ENCODE measurements at places on chromosomes 7 and 10.
A peak's percentile ranks its signal among the peaks of the same experiment; 100 is the strongest.

GRCh38 chr7:129665013-129665401 is 53.5 kb downstream of the NRF1 start:
- peak; percentile 94 for ATAC-seq

DNA sequence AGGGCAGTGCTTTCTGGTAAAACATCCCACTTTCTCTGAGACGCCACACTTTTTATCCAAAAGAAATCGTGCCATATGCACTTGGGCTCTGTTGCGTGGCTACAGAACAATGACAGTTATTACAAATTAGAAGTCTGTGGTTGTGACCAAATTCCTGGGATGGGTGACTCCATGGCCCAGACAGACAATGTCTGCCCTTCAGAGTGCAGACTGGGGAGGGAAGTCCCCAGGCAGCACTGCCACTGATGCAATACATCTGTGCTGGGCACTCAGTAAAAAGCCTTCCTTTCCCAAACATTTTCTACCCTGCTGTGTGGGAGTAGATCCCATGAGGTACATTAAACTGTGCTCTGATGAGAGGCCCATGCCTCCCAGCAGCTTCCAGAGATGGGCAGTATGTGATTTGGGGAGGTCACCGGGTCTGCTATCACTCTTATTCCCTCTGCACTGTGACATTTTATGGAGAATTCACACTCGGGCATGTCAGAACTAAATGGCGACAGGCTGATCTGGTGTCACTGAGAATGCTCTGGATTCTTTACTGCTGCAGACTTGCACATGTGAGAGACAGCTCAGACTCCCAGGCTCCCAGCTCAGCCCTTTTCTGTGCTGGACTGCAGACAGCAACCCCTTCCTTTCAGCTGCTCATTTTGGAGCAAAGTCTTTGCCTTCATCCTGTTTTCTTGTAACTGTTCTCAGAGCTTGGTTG is 243.5 kb upstream of the ZNF32 start:
- ATAC-seq = peak; percentile 78

DNA sequence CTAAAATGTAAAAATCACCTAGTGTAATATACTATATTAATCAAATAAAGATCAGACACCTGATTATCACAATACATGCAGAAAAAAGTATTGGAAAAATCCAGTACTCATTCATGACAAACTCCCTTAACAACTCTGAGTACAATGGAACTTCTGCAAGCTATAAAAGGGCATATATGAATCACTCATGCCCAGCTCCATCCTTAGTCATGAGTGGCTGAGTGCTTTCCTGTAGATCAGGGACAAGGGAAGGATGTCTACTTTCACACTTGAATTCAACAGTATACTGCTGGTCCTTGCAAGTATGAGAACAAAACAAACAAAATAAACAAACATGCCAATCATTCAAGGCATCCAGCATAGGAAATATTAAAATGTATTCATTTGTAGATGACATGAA is 116.5 kb downstream of the ADARB2 start:
- ATAC-seq = no peak

- ATAC-seq = no peak
Measured at GRCh38 chr10:5484205-5484604, 15.2 kb downstream of the CALML5 start.

DNA sequence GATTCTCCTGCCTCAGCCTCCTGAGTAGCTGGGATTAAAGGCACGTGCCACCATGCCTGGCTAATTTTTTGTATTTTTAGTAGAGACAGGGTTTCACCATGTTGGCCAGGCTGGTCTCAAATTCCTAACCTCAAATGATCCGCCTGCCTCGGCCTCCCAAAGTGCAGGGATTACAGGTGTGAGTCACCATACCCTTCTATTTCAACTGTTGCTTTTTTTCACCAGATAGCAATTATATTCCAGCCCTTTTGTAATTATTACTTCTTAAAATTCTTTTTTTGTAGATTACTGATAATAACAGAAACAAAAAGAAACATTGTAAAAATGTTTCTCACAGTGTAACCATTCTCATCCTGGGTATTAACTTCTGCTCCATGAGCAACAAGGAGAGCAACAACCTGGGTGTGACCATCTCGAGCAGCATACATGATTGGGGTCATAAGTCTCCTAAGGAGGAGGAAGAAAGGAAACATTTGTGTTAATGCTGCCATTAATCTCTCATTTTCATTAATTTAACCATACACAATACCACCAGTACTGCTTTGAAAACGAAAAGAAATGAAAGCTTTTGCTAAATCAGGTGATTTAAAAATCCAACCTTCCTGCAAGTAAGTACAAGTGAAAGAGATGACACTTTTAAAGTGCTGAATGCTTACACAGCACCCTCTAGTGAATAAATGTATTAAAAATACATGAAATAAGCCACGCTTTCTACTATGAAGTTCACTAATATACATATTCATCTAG is 41.8 kb downstream of the ASZ1 start:
- peak; percentile 95 for ATAC-seq

DNA sequence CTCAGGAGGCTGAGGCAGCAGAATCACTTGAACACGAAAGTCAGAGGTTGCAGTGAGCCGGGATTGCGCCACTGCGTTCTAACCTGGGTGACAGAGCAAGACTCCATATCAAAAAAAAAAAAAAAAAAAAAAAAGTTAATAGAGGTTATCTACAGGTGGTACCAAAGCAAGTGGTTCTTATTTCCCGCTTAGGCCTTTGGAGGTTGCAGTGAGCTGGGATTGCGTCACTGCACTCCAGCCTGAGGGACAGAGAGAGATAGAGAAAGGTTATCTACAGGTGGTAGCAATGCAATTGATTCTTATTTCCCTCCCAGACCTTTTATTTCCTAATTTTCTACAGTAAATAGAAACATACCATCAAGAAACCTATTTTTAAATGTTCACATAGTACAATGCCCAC is 98.2 kb downstream of the DLG5 start:
- no peak for ATAC-seq

DNA sequence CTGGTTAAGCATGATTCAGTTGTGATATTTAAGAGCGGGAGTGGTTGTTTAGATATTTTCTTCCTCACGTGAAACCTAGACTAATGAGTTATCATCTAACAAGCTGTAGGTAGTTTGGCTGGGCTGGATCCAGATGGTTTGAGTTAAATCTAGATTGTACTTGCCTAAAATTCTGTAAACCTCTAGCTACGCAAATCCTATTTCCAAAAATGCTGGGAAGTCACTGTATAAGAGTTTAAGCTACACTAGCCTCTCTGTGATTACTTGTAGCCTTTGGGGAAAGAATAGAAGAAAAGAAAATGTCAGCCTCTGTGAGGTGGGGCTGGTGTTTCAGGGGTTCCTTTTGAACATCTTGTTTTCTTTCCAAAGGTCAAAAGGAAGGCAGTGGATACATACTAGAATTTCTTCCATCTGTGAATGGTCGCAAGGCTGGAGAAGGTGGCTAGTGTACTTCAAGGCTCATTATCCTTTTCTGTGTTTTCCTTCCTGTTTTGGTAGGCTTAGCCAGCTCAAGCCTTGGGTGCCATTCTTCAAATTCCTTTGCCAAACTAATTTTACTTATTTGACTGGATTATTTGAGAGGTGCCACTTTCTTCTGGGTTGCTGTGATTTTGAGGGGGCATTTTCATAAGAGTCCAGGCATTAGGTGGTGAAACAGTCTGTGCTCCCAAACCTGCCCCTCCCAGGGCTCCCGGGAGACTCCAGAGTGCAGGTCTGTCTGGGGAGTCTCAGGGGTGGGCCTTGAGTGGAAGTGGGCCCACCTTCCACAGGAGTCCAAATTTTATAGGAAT is 5.2 kb upstream of the EN2 start:
- ATAC-seq = no peak

GRCh38 chr10:88953662-88954061 is 1.1 kb upstream of the ACTA2 start:
- no peak for ATAC-seq

DNA sequence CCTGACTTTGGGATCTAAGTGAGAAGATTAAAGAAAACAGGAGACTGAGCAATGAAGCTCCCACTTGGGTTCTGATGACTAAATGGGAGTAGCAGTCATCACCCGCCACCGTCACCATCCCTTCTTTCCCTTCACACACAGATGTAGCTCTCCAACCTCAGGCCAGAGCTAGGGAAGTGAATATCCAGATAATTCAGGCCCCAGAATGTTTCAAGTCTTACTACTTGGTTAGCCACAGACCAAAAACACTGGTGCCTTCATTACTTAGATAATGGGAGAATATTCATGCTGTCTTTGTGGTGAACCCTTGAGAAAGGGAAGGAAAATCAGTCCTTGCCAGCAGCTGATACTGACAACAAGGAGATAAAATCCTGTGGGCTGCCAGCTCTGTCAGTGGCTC is 100.7 kb downstream of the OSBPL3 start:
- ATAC-seq = no peak

DNA sequence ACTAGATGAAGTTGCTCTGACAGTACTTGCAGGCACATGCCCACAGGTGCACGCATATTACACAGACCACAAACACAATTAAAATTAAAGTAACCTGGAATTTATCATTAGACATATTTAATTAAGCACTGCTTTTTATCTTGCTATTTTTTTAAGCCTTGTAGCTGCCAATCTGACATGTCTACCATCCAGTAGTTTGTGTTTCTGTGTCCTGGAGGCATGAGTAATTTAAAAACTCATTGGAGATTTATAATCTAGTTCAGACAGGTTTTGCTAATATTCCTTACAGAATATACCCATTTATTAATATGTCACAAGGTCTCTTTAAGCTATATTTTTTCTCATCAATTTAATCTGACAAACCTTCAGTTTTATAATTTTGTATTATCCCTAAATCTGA is 445.0 kb upstream of the KLF6 start:
- no peak for ATAC-seq

DNA sequence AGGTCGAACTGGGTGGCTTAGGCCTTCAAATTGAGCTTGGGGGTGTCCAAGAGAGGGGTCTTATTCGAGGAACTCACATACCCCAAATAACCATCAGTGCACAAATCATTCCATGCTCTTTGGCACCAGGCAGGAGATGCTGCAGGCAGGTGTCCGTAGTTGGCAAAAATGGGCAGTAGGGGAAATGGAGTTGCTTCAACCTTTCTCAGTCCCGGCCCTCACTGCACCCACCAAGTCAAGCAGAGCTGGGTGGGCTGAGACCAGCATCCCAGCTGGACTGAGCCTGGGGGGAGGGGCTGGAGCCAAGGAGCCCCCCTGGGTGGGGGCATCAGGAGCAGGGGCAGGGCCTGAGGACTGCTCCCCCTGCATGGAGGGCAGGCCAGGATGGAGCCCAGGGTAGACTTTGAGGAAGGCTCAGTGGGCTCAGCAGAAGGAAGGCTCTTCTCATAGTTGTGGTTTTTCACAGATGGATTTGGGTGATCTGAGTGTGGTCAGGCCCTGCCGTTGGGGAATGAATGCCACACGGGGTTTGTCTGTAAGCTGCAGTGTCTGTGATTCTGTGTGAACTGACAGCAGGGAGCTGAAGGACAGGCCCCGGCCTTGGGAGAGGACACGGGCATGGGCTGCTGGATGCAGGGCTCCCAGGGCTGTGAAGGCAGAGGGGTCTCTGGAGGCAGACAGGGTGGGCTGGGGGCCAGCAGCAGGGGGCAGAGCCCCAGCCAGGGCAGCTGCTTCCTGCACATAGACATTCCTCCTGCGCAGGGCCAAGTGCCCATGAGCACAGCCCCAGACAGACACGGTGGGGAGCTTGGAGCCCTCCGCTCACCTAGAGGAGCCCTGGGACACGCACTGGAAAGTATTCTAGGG is 144.5 kb downstream of the ADCY1 start:
- ATAC-seq = no peak

- ATAC-seq = no peak
Measured at GRCh38 chr7:106657085-106657991, 3.6 kb downstream of the CCDC71L start.

DNA sequence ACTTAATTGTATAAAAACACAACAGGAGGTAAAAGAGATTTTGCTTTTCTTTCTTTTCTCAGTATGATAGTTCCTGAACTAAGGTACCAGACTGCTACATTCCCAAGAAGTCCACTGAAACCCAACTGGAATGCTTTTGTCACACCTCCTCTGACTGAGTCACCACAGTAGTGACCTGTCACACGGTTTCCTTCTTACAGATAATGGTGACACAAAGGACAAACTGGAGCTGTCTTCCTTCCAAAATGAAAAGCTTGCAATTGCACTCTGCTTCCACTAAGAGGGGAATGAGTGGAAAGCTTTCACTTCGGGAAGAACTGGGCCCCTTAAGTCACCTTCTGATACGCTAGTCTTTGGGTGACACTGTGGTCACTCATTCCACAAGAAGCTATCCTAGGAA is 122.2 kb downstream of the KMT2E start:
- no peak for ATAC-seq

- ATAC-seq = peak; percentile 71
Measured at GRCh38 chr10:69866246-69866687, 64.6 kb downstream of the COL13A1 start.

GRCh38 chr10:99799613-99800012 is 17.2 kb downstream of the ABCC2 start:
- no peak for ATAC-seq

GRCh38 chr10:12681252-12681651 is 320.3 kb downstream of the CCDC3 start:
- no peak for ATAC-seq

DNA sequence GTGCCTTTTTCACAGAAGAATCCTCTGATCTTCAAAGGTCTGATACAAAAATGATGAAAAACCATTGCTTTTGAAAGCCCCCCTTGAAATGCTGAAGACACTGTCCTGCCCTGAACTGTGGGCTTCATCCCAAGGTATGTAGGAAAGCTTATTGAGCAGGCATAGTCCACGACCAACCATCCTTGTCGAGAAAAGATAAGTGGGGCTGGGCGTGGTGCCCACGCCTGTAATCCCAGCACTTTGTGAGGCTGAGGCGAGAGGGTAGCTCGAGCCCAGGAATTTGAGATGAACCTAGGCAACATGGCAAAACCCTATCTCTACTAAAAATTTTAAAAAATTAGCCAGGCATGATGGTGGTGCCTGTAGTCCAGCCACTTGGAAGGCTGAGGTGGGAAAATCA is 25.6 kb downstream of the TACR2 start:
- ATAC-seq = no peak

GRCh38 chr7:28378574-28379149 is 33.7 kb upstream of the CREB5 start:
- ATAC-seq = no peak

DNA sequence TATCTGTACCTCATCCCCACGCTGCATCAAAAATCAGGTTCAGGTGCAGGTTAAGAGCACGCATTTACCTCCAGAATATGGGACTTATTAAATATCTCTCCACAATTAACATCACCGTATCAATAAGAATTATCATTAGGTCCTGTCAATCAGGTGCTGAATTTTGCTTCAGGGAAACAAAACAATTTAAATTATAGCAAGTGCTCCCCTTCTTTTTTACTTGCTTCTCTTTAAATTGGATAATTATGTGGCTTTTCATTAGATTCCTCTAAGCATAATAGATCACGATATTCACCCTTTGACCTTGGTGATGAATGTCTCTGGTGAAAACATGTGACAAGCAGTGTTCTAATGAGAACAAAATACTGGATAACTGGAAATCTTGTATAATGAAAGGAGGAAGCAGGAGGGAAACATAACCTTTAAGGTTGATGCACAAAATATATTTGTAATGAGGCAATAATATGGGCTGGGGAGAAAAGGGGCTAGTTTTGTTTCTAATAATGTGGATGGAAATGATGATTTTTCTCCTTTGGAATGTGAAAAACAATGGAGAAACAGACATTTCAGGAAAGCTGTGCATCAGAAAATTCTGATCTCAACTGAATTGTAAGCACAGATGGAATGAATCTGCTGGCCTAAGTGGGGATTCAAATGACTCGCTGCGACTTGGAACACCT is 166.9 kb downstream of the SNX10 start:
- no peak for ATAC-seq

- no peak for ATAC-seq
Measured at GRCh38 chr7:18855796-18856195, 261.6 kb downstream of the TWIST1 start.

Data from SK-N-SH treated with all-trans-retinoic acid at 6 μM for 48 hours (cell line).